ENCODE measurements at places on chromosomes 4 and X. TPM values are rescaled to one million over a fixed set of nuclear protein-coding genes. Genes with fewer than 3 reads are reported as not detected.
A peak's percentile ranks its signal among the peaks of the same experiment; 100 is the strongest.

GRCh38 chr4:152399246-152399645, 136.6 kb downstream of the FBXW7 start:
- DNase-seq, result no peak

GRCh38 chr4:54780149-54780495, 122.4 kb downstream of the KIT start:
- DNase-seq, result no peak

SERTM2 gene
- 1.5 TPM for polyA plus RNA-seq

DNA sequence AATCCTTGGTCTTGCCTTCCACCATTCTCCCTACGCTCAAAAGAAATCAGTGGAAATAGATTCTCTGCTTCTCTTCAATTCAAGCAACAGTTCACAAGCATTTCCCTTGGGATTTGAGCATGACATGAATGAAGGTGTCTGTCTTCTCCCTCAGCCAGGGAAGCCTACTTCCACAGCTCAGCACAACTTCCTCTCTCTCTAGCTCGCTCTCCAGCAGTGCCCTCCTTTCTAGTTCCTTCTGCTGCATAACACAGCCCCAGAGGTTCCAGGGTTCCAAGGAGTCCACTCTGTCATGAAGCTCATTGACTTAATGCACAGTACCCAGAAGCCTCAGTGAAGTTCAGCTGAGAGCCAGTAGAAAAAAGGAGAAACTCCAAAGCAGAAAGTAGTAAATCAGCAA, 81.3 kb downstream of the PLS3 start:
- no peak for DNase-seq

TEX13D gene
- polyA plus RNA-seq, result not detected

SMIM10L2A gene
- polyA plus RNA-seq, result 2.6 TPM

- no peak for DNase-seq
Measured at GRCh38 chr4:59814402-59815010, 1385.6 kb upstream of the ADGRL3 start.

- DNase-seq, result no peak
Measured at GRCh38 chr4:133151341-133151690, 2.2 kb downstream of the PCDH10 start.

MAPK10 gene
- polyA plus RNA-seq, result 2.8 TPM

DNA sequence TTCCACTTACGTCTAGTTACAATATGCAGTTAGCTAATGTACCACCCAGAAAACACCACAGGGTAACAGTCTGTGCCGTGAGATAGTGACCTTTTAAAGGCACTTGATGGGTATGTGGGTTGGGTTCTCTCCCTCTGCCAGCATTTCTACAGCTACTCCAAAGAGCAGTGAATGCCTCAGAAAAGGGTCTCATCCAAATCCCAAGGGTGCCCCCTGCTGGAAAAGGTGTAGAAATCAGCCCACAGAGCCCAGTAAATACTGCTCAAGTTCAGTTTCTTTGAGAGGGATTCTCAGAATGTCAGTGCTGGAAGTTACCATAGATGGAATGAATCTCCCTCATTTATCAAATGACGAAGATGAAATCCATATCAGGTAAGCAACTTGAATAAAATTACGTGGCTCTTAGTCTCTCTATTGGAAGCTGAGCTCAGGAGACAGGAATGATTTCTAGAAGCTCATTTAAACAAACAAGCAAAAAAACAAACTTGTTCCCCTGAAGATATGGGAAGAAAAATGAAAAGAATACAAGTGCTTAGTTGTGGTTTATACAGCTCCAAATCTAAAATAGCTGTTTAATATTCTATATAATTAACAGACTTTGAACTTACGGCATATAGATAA, 9.5 kb downstream of the RNF175 start:
- DNase-seq, result peak; percentile 51

HS3ST1 gene
- polyA plus RNA-seq, result 0.46 TPM

USP17L25 gene
- not detected for polyA plus RNA-seq

SCML2 gene
- 6.0 TPM for polyA plus RNA-seq

ERCC6L gene
- 1.6 TPM for polyA plus RNA-seq

DNA sequence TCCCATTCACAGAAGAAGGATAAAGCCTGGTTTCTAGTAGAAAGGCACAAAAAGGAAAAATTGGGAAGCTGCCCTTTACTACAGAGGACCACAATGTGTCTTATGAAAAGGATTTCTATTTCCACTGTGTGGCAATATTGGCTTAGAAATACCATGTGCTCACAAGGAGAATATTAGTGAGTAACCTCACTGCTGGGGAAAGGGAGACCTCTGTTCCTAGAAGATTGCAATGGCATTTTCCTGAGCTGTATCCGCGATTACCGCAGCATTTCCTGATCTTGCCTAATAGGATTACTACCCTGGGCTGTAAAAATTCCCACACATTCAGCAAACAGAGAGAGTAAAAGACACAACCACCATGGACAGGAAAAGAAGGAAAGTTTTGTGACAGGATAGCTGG, 308.8 kb upstream of the TECRL start:
- DNase-seq, result no peak

ADH1C gene
- 7.0 TPM for polyA plus RNA-seq

- DNase-seq, result peak; percentile 66
Measured at GRCh38 chr4:26088433-26088928, 174.5 kb downstream of the SMIM20 start.

PAGE2B gene
- not detected for polyA plus RNA-seq

DNA sequence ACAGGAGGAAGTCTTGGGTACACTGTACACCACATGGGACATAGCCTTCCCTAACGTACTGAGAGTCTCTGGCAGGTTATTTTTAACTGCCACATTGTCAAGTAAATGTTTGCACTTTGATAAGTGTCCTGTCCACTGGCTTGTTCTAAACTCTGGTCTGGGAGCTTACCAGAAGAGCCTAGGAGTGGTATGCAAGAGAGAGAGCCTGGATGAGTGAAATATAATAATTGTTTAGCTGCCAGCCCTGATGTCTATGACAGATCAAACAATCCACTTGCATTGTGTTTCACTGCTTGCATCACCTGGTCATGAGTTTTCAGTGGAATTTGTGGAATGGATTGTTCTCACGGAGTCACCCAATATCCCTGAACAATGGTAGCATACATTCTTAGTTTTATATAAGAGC, 91.6 kb downstream of the SHROOM3 start:
- DNase-seq, result no peak
